Right lobe of liver (tissue), 6 donors: ENCODE measurements at places on chromosomes 4 and X. TPM values are rescaled to one million over a fixed set of nuclear protein-coding genes. Genes with fewer than 3 reads are reported as not detected.

GLOD5 gene
- total RNA-seq = 4.1 TPM

DNA sequence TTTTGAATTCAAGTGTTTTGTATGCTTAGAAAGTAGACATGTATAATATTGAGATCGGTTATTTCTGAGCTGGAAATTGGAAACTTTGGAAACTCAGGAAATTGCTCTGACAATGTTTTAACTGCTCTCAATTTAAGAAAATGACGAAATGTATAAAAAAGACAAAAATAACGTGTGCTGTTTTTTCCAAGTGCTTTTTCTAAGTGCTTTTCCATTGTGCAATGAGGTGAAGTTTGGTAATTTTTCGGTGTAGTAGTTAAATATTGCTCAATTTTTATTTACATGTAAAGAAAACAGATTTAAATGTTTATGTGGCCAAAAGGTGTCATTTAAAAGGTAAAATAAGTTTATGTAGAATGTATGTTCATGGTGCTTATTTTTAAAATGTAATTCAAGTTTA is 39.4 kb upstream of the RHOH start:
- no peaks in the 10 kb centered on the region for H3K36me3 ChIP-seq
- H3K4me3 ChIP-seq = no peak overlapping the region
- H3K27ac ChIP-seq = peak overlapping the region; percentile 26
- H3K4me1 ChIP-seq = no peaks in the 10 kb centered on the region
- no peak for DNase-seq
- no peaks in the 10 kb centered on the region for H3K27me3 ChIP-seq

DNA sequence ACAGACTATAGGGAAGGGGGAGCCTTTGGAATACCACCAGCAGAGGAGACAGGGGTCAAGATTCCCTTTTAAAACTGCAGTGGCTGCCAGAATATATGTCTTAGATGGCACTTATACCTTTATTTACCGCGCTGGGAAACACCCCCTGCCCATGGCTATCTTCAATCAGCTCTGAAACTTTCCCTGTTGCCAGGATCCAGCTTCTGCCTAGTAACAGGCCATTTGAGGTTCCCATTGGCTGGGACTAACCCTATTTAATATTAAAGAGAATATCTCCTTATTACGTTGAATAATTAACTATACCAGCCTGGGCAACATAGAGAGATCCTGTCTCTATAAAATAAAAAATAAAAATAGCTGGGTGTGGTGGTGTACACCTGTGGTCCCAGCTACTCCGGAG is 23.8 kb downstream of the SOWAHB start:
- no peaks in the 10 kb centered on the region for H3K36me3 ChIP-seq
- no peak for DNase-seq
- H3K4me1 ChIP-seq = no peaks in the 10 kb centered on the region
- H3K27ac ChIP-seq = no peak overlapping the region

DNA sequence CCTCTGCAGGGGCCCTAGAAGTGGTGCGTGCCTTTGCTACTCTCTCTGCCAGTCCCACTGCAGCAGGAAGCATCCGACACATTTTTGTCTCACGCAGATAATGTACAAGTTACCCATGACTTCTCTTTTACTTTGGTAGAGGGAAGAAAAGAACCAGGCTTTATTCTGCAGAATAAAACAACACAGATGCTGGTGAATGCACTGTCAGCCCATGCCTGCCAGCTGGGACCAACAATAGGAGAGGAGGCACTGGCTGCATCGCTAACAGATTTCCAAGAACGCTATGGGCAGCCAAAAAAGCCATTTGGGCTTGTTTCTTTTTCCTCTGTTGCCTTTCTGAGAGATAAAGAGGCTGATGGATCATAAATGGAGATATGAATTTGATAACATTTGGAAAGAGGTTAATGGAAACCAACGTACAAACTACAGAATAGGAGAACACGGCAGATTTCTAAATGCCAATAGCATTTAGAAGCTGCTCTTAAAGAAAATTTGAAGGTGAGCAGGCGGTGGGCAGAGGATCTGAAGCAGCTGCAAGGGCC is 47.5 kb upstream of the IGFBP7 start:
- DNase-seq = no peak
- H3K4me3 ChIP-seq = no peak overlapping the region
- no peak overlapping the region for H3K27ac ChIP-seq
- no peaks in the 10 kb centered on the region for H3K36me3 ChIP-seq
- no peaks in the 10 kb centered on the region for H3K27me3 ChIP-seq
- no peaks in the 10 kb centered on the region for H3K4me1 ChIP-seq

- no peaks in the 10 kb centered on the region for H3K4me1 ChIP-seq
- H3K4me3 ChIP-seq = no peak overlapping the region
- DNase-seq = no peak
These were observed 166.0 kb downstream of the ANTXR2 start for GRCh38 chr4:79907001-79907400.

DNA sequence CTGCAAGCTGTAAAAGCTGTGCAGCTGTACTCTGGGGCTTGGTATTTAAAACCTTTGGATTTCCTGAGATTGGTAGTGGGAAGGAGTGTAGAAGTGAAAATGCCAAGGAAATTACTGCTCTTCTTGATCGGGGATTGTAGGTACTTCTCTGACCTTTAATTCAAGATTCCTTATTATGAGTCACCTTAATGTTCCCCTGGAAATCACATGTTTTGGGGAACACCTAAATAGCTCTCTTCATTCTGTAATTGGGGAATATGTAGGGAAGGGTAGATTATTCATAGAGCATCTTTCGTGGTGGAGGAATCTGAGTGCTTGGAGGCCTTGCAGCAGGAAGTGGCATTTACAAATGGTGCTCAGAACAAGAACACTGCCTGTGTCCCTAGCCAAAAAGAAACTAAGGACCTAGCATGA is 137.8 kb downstream of the UCHL1 start:
- H3K4me3 ChIP-seq = no peak overlapping the region
- H3K27ac ChIP-seq = no peak overlapping the region
- DNase-seq = no peak
- no peaks in the 10 kb centered on the region for H3K4me1 ChIP-seq

DNA sequence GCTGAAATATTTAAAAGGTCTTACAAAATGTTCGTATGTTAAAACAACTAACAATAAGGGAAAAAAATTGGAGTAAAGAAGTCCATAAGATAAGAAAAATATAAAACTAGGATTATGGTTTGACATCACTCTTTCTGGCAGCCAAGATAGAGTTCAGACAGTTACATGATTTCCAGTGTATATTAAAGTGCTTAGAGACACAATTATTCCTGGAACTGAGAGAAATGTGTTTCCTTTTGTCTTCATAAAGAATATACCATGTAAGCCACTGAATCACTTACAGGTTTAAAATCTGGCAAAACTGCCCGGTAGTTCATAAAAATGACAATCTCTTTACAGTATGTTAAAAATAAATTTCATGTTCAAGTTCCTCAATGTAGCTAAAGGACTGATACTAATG is 538.7 kb upstream of the ATOH1 start:
- H3K27me3 ChIP-seq = no peaks in the 10 kb centered on the region
- no peaks in the 10 kb centered on the region for H3K4me1 ChIP-seq
- H3K4me3 ChIP-seq = no peak overlapping the region
- no peak overlapping the region for H3K27ac ChIP-seq
- DNase-seq = no peak

TCEAL9 gene
- 11.4 TPM for total RNA-seq

- no peaks in the 10 kb centered on the region for H3K4me1 ChIP-seq
- H3K27me3 ChIP-seq = no peaks in the 10 kb centered on the region
- no peaks in the 10 kb centered on the region for H3K36me3 ChIP-seq
- H3K4me3 ChIP-seq = no peak overlapping the region
- no peak for DNase-seq
These were observed 67.5 kb downstream of the NEUROG2 start for GRCh38 chr4:112448306-112449132.

DNA sequence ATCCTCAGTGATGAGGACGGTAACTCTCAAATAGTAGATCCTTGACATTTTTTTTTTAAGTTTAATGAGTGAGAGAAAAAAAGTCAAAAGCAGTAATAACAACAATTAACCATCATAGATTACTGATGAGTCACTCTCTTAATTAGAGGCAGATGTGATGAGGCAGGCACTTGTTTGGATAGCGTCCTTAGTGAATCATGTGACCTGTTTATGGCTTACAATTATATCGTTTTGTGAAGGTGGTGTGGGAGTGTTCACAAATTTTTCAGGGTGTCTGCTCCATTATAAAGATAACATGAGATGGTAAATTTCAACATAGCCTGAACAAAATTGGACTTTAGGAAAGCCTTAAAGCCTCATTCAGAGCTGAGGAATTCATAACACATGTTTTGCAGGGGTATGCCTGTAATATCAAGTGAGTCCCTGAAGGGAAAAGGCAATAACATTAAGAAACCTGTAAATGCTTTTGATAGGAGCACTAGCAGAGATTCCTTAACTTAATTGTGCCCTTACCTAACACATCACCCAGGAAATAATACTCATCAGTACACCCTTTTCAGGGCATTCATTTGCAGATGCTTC is 51.9 kb upstream of the XIAP start:
- H3K36me3 ChIP-seq = no peaks in the 10 kb centered on the region
- DNase-seq = no peak
- H3K4me3 ChIP-seq = no peak overlapping the region
- no peaks in the 10 kb centered on the region for H3K4me1 ChIP-seq

LANCL3 gene
- 0.10 TPM for total RNA-seq

- no peak for DNase-seq
- no peaks in the 10 kb centered on the region for H3K27me3 ChIP-seq
- H3K27ac ChIP-seq = no peak overlapping the region
- H3K36me3 ChIP-seq = no peaks in the 10 kb centered on the region
- no peaks in the 10 kb centered on the region for H3K4me1 ChIP-seq
These were observed 263.6 kb downstream of the DCTD start for GRCh38 chr4:182653596-182653995.

DNA sequence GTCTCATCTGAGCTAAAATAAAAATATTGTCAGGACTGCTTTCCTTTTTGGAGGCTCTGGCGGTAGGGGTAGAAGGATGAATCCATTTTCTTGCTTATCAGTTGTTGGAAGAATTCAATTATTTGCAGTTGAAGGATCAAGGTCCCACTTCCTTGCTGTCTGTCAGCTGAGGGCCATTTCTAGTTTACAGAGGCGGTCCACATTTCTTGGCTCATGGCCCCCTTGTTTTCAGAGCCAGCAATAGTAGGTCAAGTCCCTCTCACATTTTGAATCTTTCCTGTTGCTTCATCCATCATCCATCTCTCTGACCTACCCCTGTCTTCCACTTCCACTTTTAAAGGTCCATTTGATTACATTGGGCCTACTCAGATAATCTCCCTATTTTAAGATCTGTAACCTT is 1099.3 kb upstream of the DIAPH2 start:
- no peaks in the 10 kb centered on the region for H3K4me1 ChIP-seq
- no peaks in the 10 kb centered on the region for H3K36me3 ChIP-seq
- H3K27me3 ChIP-seq = no peaks in the 10 kb centered on the region

TEX11 gene
- not detected for total RNA-seq

GRCh38 chr4:137267024-137267423 is 265.3 kb downstream of the PCDH18 start:
- no peak overlapping the region for H3K27ac ChIP-seq
- H3K27me3 ChIP-seq = no peaks in the 10 kb centered on the region
- H3K4me1 ChIP-seq = no peaks in the 10 kb centered on the region
- H3K4me3 ChIP-seq = no peak overlapping the region
- DNase-seq = no peak
- H3K36me3 ChIP-seq = no peaks in the 10 kb centered on the region

ODAM gene
- not detected for total RNA-seq

GRCh38 chr4:56958111-56958517 is 19.3 kb downstream of the NOA1 start:
- H3K36me3 ChIP-seq = peaks cover 4% of the 10 kb centered on the region
- DNase-seq = peak; percentile 61
- H3K27me3 ChIP-seq = no peaks in the 10 kb centered on the region
- no peak overlapping the region for H3K4me3 ChIP-seq

MYL5 gene
- 8.2 TPM for total RNA-seq

- H3K27ac ChIP-seq = no peak overlapping the region
- H3K36me3 ChIP-seq = no peaks in the 10 kb centered on the region
- H3K4me1 ChIP-seq = no peaks in the 10 kb centered on the region
These were observed 207.3 kb downstream of the FBXW7 start for GRCh38 chr4:152328582-152328981.

- peaks cover 10% of the 10 kb centered on the region for H3K27me3 ChIP-seq
- no peaks in the 10 kb centered on the region for H3K36me3 ChIP-seq
- no peak overlapping the region for H3K4me3 ChIP-seq
- peak; percentile 45 for DNase-seq
- H3K4me1 ChIP-seq = no peaks in the 10 kb centered on the region
- no peak overlapping the region for H3K27ac ChIP-seq
These were observed 93.9 kb downstream of the NXF2B start for GRCh38 chrX:102345916-102346315.

DNA sequence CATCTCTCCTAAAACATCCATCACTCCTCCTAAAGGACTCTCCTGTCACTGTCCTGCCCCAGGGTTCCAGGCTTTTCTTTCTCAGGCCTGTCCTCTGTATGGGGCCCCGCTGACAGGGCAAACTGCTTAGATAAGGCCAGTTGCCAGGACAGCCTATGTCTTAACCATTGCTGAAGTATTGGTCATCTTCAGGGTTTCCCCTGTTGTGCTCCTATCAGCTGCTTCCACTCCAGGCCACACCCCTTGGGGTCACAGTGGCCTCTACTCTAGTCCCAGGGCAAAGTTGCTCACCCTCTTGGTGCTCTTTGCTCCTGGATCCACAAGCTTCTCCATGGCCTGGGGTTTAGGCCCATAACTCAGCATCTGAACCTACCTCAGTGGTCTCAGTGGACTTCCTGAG is 138.0 kb upstream of the PJA1 start:
- no peak overlapping the region for H3K27ac ChIP-seq
- H3K4me1 ChIP-seq = no peaks in the 10 kb centered on the region
- H3K4me3 ChIP-seq = no peak overlapping the region
- no peak for DNase-seq
- H3K27me3 ChIP-seq = no peaks in the 10 kb centered on the region

DNA sequence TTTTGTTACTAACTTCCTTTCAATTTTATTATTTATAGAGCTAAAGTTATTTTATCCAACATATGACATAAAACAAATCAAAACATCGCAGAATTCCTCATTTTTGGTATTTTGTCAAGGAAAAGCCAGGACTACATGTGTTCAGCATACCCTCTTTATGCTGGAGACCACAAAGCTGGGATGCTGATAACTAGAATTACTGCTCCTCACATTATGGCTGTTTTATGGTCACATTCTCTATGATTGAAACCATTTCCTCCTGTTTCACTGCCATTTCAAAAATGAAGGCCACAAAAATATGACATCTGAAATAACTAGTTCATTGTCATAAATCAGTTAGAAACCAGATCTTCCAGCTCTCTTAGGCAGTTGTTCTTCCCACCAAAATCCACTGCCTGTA is 41.7 kb downstream of the KLHL34 start:
- no peaks in the 10 kb centered on the region for H3K27me3 ChIP-seq
- H3K27ac ChIP-seq = no peak overlapping the region
- H3K4me3 ChIP-seq = no peak overlapping the region
- no peak for DNase-seq
- H3K36me3 ChIP-seq = no peaks in the 10 kb centered on the region

- no peaks in the 10 kb centered on the region for H3K36me3 ChIP-seq
- no peaks in the 10 kb centered on the region for H3K4me1 ChIP-seq
- no peak overlapping the region for H3K27ac ChIP-seq
- H3K4me3 ChIP-seq = no peak overlapping the region
- no peaks in the 10 kb centered on the region for H3K27me3 ChIP-seq
These were observed 137.9 kb downstream of the PJA1 start for GRCh38 chrX:69027181-69028005.
